ENCODE measurements at places on chromosomes 1 and 21. TPM values are rescaled to one million over a fixed set of nuclear protein-coding genes. Genes with fewer than 3 reads are reported as not detected.

DNA sequence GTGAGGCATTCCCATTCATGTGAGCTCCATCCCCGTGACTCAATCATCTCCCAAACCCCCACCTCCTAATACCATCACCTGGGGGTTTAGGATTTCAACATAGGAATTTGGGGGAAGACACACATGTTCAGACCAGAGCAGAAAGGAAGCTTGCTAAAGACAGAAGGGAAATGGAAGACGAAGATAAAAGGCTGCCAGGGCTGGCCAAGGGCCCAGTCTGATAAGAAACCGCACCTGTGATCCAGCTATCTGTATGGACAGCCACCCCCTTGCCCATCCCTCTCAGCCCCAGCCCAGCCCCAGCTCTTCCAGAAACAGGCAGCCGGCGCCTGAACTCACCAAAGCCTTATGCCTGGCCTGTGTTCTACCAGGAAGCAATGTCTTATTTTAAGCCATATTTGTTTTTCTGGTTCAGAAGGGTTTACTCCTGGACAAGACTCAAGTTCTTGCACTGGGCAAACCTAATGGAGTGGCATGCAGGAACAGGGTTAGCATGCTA is 198.4 kb upstream of the VAMP3 start:
- H3K4me3 ChIP-seq, result no peak overlapping the region
- no peaks in the 10 kb centered on the region for H3K27me3 ChIP-seq
- no peaks in the 10 kb centered on the region for H3K36me3 ChIP-seq
- DNase-seq, result no peak
- no peak overlapping the region for H3K27ac ChIP-seq
- H3K4me1 ChIP-seq, result no peaks in the 10 kb centered on the region

- peaks cover 24% of the 10 kb centered on the region for H3K4me1 ChIP-seq
- no peak for DNase-seq
- peak overlapping the region; percentile 58 for H3K4me3 ChIP-seq
- H3K36me3 ChIP-seq, result no peaks in the 10 kb centered on the region
- H3K27ac ChIP-seq, result peak overlapping the region; percentile 88
Measured at GRCh38 chr1:66334318-66334717, 199.6 kb upstream of the SGIP1 start.

The FCMR gene
- polyA plus RNA-seq, result 3.0 TPM

DNA sequence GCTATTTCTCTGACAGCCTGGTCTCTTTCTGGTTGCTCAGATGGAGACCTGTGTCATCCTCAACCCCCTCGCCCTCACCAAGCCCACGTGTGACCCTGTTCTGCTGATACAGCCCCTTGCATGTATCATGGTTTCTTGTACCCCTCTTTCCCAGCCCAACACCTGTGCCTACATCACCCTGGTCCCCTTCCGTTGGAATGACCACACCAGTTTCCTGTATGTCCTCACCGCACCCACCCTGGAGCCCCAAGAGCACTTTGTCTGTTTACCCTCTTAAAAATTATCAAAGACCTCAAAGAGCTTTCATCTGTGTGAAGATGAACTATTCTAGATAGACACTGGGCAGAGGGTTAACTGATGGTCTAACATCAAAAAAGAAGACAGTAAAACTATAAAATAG is 179.5 kb downstream of the GALNT2 start:
- no peaks in the 10 kb centered on the region for H3K36me3 ChIP-seq
- H3K4me3 ChIP-seq, result no peak overlapping the region
- no peak for DNase-seq
- H3K4me1 ChIP-seq, result no peaks in the 10 kb centered on the region
- H3K27ac ChIP-seq, result no peak overlapping the region

DNA sequence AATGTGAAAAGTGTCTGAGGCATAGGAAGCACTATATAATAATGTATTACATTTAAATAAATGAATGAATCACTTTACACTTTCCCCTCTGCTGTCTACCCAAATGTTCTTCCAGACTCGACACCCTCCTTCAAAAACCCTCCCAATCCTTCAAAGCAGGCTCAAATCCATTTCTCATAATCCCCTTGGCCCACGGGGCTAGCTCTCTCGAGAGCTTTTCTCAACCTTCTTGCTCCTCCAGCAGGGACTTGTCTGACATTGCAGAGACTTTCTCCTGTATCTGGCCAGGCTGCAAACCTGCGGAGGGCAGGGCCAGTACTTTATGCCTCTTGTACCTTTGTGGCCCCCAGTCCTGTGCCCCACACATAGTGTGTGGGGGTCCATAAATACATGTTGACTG is 14.1 kb upstream of the CNTN2 start:
- H3K27me3 ChIP-seq, result peaks cover 34% of the 10 kb centered on the region
- DNase-seq, result no peak
- H3K36me3 ChIP-seq, result no peaks in the 10 kb centered on the region
- no peak overlapping the region for H3K4me3 ChIP-seq
- no peaks in the 10 kb centered on the region for H3K4me1 ChIP-seq
- H3K27ac ChIP-seq, result no peak overlapping the region

DNA sequence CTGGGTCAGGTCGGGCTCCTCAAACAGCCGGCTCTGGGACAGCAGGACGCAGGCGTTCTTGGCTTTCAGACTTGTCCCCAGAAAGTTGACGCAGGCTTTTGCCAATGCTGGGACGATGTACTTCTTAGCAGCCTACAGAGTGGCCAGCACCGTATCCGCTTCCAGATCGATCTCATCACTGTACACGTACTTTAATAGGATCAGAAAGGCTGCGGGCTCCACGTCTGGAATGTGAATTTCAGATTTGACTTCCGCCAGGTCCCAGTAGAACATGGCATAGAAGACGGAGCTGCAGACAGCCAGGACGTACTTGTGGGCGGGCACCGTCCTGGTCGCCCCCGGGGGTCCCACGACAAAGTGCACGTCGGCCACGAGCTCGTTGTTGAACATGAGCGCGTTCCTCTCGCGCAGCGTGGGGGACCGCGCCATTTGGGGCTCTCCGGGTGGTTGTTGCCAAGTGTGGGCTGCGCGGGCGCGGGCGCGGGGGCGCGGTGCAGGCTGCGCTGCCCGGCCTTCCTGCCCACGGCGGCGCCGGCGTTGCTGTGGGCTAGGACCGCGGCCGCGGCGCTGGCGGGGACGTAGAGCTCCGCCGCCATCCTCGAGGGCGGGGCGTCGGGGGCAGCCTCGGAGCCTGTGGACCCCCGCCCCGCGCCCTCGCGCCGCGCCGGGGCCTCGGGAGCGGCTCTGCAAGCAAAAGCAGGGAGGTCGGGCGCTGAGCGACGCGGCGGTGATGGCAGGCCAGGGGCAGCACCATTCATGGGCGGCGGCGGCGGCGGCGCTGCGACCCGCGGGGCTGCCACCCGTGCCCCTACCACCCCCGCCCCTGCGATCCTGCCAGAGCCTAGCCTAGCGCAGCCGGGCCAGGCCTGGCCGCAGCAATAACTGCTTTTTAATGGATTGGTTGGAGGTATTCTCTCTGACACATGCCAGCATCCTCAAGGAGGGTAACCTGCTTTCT is 10.6 kb downstream of the CNR2 start:
- no peaks in the 10 kb centered on the region for H3K4me1 ChIP-seq
- H3K4me3 ChIP-seq, result peak overlapping the region; percentile 25
- no peak overlapping the region for H3K27ac ChIP-seq

DNA sequence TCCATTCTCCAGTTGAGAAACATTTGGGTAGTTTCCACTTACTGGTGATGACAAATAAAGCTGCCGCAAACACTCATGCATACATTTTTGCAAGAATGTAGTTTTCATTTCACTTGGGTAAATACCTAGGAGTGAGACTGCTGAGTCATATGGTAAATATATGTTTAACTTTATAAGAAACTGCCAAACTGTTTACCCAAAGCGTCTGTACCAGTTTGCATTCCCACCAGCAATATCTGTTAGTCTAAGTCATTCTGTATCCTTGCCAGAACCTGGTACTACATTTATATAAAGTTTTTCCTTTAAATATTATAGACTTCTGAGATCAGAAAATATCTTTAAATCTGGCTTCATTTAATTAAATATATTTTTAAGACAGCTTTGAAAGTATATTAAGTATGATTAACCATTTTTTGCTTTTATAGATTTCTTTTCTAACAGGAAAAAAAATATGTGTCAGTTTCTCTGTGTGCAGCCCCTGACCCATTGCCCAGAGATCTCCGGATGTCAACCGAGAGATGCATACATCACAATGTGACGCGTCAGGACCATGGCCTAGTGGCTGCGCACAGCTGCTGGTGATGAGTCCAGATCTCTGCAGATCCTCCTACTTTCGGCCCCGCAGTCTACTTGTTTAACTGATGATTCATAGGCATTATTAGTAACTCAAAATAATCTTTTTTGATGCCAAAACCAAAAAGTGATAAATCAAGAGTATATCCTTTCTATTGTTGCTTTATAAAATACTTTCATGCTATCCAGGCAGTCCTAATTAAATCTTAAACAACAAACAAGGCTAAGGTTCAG is 227.1 kb upstream of the MAP1LC3C start:
- no peaks in the 10 kb centered on the region for H3K4me1 ChIP-seq
- no peaks in the 10 kb centered on the region for H3K27me3 ChIP-seq
- H3K27ac ChIP-seq, result no peak overlapping the region
- no peak overlapping the region for H3K4me3 ChIP-seq
- no peak for DNase-seq

- no peaks in the 10 kb centered on the region for H3K4me1 ChIP-seq
- no peaks in the 10 kb centered on the region for H3K27me3 ChIP-seq
- H3K4me3 ChIP-seq, result no peak overlapping the region
- H3K27ac ChIP-seq, result no peak overlapping the region
- peaks cover 6% of the 10 kb centered on the region for H3K36me3 ChIP-seq
Measured at GRCh38 chr1:150798525-150798924, 9.5 kb downstream of the CTSK start.

DNA sequence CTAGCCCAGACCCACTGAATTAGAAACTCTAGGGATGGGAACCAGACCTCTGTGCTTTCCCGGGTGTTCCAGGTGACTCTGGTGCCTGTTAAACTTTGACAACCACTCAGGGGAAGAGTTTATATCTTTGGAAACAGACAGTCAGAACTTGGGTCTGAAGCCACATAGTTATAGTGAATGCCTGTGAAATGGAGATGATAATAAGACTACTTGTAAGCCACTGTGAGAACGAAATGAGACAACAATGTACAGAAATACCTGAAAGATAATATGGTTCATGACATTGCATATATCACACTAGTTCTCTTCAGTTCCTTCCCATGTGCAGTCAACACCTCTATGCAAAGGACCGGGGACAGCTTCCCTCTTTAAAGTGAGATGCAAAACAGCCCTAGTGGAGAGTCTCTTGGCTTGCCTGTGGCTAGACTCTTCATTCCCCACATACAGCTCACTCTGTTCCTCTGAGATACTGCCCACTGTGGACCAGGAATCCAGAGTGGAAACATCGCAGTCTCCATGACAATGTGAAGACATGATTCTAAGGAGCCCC is 287.5 kb downstream of the ASTN1 start:
- H3K4me1 ChIP-seq, result no peaks in the 10 kb centered on the region
- no peak overlapping the region for H3K4me3 ChIP-seq
- H3K36me3 ChIP-seq, result no peaks in the 10 kb centered on the region
- no peak for DNase-seq
- H3K27ac ChIP-seq, result no peak overlapping the region
